ENCODE measurements at places on chromosomes 3 and 15.

- DNase-seq = no peak
These were observed 8.9 kb downstream of the CPOX start for GRCh38 chr3:98584547-98584946.

GRCh38 chr3:144942093-144942837 is 970.6 kb downstream of the DIPK2A start:
- no peak for DNase-seq

- DNase-seq = no peak
These were observed 23.8 kb downstream of the KBTBD12 start for GRCh38 chr3:127938800-127939199.

- DNase-seq = no peak
These were observed 10.4 kb downstream of the CFAP92 start for GRCh38 chr3:128983293-128984069.

GRCh38 chr3:179750720-179751328 is 98.0 kb downstream of the USP13 start:
- no peak for DNase-seq

- no peak for DNase-seq
These were observed 40.8 kb downstream of the SRGAP3 start for GRCh38 chr3:9208605-9209152.

- no peak for DNase-seq
These were observed 262.7 kb downstream of the ZBTB20 start for GRCh38 chr3:114884213-114884923.

DNA sequence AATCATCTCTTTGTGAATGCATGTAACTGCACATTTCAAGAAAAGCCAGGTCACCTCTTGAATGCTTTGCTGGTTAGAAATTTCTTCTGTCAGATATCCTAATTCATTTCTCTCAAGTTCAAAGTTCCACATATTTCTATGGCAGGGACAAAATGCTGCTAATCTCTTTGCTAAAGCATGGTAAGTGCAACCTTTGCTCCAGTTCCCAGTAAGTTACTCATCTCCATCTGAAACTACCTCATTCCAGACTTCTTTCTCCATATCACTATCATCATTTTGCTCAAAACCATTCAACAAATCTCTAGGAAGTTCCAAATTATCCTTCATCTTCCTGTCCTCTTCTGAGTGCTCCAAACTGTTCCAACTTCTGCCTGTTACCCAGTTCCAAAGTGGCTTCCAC is 230.6 kb downstream of the ZMAT3 start:
- no peak for DNase-seq

DNA sequence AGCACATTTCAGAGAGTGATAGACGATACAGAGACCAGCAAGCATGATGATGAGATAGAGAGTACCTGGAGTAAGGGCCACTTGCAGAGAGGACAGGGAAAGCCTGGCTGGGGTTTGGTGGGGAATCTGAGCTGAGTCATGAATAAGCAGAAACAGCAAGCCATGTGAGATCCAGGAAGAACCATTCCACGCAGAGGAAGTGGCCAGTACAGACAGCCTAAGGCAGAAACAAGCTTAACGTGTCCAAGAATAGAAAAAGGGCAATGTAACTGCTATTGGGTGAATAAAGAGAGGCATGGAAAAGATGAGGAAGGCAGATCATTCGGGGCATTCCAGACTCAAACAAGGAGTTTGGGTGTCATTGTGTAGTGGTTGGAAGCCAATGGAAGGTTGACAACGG is 816.3 kb upstream of the CFAP20DC start:
- no peak for DNase-seq

DNA sequence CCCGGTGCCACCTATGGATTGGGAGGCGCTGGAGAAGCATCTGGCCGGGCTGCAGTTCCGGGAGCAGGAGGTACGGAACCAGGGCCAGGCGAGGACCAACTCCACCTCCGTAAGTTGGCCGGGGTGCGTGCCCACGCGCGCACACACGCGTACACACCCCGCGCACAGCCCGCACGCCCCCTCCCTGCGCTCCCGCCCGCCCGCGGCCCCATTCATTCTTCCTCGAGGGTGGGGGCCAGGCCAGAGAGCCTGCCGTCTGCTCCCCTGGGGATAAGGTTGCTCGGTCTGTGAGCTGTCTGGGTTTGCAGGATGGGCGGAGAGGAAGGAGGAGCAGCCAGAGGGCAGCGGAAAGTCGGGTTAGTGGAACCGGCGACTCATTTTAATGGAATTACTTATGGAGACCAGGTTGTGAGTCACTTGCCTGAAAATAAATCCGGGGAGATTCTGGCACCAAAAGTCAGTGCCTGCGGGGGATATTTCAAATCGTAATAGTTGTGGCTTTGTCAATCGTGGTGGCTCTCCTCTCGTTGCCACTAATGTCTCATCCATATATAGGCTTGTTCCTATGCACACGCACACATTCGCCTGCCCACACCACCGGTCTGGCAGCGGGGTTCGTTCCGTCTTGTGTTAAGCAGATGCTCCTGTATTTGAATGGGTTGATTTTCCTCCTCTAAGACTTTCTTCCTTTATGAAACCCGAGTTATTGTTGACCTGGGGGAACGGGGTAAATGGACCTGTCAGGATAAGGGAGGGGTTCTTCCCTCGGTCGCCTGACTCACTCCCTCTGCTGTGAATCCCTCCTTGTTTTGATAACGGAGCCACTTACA is 223.4 kb upstream of the IL12A start:
- no peak for DNase-seq
